ENCODE measurements at places on chromosomes 11 and 22. TPM values are rescaled to one million over a fixed set of nuclear protein-coding genes. Genes with fewer than 3 reads are reported as not detected.

The SLC5A12 gene
- not detected for total RNA-seq

The CCDC89 gene
- total RNA-seq: not detected

The TMX2 gene
- 99.1 TPM for total RNA-seq

The TCP11L1 gene
- 15.0 TPM for total RNA-seq

The IGF2 gene
- total RNA-seq: 0.08 TPM
